ENCODE measurements at places on chromosomes 1 and 21.

DNA sequence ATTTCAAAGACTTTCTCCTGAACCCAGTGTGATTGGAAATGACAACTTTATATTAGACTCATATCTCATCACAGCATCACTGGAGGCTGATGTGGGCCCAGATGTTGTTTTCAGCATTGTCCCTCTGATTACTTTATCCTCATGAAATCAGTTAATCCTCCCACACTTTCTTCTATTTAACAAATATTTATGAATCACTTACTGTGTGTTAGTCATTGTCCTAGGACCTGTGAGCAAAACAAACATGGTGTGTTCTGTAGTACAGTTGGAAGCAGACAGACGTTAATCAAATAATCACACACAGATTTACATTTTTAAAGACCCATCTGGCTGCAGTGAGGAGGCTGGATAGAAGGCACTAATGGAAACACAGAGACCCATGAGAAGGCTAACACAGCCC, 383.7 kb downstream of the PRDM2 start:
- DNase-seq: no peak

GRCh38 chr1:208533746-208534598, 289.8 kb upstream of the PLXNA2 start:
- DNase-seq: no peak

DNA sequence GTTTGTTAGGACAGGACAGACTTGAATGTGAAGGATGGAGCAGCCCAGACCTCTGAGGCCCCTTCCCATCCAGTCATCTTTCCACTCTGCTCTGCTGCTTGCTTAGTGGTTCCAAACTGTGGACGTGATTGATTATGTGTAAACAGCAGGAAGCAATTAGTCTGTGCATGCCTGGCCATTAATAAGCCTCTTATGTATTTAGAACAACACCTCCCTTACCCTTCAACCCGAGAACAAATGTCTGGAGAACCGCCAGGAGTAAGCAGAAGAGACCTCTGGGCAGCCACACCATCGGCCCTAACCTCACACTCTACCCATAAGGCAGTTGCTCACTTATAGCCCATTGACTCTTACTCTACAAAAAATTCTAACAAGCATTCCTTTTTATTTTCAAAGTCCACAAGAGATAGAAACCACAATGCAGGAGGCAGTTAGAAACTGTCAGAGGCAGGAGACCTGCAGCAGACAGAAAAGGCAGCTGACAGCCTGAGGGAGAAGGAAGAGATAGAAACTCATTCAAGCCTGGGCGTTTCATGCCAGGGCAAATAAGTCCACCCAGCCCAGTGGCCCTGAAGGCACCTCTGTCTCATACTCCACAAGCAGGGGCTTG, 5.8 kb upstream of the EPHA8 start:
- DNase-seq: no peak

DNA sequence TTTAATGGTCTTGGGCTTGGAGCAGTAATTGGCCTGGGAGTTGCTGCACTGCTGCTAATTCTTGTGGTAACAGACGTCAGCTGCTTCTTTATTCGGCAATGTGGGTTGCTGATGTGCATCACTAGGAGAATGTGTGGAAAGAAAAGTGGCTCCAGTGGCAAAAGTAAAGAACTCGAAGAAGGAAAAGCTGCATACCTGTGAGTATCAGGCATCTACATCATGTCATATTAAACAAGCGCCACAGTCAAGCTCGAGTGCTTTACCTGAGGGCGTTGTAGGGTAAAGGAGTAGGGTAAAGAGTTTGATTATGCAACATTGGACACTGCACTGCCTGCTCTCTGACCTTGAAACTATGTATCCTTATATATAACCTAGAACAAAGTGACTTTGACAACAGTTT, 510.6 kb downstream of the NCAM2 start:
- no peak for DNase-seq

GRCh38 chr1:6170742-6171201, 9.3 kb downstream of the CHD5 start:
- no peak for DNase-seq

DNA sequence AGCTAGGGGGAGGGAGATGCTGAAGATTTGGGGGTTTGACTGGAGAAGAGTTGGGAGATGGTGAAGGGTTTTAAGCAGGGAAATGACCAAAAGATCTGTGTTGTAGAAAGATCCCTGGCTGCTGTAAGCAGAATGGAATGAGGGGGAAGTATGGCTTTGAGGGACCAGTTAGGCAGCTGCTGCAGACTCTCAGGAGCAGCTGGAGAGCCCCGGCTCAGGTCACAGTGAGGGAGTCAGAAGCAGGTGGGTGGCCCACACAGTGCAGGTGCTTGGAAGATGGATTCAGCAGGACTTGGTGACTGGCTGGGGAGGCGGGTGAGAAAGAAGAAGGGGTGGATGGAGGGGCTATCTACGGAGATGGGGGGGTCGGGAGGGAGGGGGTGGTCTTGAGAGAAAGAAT, 35.7 kb downstream of the EDN2 start:
- no peak for DNase-seq

DNA sequence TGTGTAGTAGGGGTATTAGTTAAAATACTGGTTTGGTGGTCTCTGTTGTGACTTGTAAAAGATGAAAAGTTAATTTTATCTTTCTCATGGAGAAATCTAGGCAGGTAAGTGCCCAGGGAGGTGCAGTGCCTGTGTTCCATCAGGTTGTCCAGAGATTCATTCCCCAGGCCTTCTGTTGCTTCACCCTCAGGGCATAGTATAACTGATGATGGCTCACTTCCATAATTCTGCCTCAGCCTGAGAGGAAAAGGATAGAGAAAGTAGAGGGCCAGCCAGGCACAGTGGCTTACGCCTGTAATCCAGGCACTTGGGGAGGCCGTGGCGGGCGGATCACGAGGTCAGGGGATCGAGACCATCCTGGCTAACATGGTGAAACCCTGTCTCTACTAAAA, 153.9 kb downstream of the FMN2 start:
- no peak for DNase-seq

DNA sequence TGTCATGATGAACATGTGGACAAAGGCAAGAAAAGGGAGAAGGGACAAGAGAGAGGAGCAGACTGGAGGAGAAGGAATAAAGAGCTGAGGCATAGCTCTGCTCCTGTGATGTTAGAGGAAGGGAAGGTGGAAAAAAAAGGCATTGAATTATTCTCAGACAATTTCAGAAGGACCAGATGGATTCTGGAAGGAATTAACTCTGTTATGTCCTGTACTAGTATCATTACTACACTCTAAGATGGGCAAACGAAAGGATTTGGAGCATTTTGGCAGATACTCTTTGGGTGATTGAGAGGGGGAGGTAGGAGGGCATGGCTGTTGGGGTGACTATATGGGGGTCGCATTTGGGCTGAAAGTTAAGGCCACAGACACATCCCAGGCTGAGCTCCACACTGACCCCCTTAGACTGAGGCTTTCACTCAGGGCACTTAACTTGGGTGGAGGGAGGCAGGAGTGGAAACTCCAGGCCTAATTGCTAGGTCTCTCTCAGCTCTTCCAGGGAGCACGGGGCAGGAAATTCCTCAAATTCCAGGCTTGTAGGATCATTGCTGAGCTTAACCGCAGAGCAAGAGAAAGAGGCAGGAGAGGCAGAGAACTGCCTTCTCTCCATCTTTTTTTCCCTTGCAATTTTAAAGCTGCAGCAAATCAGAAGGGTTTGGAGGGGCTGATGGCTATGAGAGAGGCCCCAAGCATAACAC, 25.9 kb downstream of the KIRREL1 start:
- DNase-seq: no peak

DNA sequence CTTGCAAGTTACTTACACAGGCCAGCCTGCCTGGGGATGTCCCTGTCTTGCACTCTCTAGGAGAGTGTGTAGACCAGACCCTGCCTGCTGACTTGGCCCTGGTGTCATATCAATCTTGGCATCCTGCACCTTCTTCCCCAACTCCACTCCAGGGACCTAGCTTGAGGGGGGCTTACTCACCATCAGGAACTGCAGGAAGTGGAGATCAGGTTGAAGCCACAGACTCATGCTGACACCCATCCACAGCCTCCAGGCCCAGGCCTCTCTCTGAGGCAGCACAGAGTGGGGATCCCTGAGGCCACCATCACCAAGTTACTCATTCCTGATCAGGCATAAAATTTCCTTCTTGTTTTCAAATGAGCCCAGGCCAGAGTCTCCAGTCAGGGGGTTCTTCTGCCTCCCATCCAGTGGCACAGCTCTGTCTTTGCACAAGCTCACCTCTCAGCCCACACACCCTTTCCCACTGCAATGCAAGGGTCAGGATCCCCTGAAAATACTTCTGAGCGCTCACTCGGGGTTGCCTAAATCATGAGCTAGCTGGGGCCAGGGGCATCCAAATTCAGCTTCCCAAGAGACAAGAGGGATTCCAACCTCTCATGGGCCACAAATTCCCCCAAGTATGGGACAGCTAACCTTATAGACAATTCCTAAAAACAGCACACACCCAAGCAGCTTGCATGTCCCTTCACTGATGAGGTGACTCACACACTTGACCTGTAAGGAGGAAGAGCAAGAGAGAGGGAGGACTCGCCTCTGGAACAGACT, 33.5 kb downstream of the CSMD2 start:
- DNase-seq: no peak

DNA sequence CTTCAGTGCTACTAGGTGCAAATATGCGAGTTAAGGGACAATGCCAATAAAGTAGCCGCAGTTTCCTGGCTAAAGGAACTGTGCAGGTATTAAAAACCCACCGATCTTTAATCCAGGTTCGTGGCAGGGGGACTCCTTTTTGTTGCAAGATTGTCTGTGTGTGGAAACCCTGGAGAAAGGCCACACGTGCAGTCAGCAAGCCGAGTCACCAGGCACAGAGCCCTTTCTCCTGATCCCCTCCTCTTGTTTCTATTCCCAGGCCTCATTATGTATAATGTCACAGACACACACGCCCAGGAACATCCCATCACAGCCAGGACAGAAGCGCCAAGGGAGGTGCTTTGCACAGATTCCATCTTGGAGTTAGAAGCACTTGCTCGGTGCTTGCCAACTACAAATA, 528.9 kb downstream of the KIF26B start:
- DNase-seq: no peak

DNA sequence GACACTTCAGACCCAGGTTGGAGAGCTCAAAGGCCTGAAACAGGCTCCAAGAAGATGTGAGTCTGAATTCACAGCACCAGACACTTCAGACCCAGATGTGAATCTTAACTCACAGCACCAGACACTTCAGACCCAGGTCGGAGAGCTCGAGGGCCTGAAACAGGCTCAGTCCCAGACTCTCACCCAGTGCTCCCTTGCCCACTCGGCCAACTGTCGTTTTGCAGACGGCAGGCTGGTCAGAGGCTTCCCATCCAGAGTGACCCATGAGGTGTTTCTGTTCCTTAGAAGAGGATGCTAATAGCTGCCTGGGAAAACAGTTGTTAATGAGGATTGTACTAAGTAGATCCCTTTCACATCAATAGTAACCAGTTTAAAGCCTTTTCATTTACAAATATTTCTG, 88.4 kb downstream of the ADARB1 start:
- no peak for DNase-seq

- DNase-seq: no peak
Measured at GRCh38 chr1:209661071-209661470, 8.8 kb upstream of the LAMB3 start.

DNA sequence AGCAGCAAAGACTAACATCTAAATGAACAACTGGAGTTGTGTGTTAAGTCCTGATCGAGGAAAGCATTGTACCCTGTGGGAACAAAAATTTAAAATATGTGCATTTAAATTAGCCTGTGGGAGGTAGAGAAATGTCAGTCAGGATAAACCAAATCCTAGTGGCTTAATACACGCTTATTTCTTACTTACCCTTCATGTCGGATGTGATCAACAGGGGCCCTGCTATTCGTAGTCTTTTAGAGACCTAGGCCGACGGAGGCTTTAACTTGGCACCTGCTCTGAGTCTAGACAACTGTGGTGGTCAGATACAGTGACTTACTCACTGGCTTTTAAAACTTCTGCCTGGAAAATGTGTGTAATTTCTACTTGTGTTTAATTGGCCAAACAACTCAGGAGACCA, 10.2 kb downstream of the GSTM3 start:
- no peak for DNase-seq

- no peak for DNase-seq
Measured at GRCh38 chr1:162697140-162697895, 65.1 kb downstream of the DDR2 start.

- DNase-seq: no peak
Measured at GRCh38 chr21:18161841-18162240, 82.8 kb upstream of the CHODL start.

- DNase-seq: no peak
Measured at GRCh38 chr1:228265167-228265566, 57.3 kb downstream of the OBSCN start.

GRCh38 chr1:203251466-203251865, 22.0 kb upstream of the CHIT1 start:
- no peak for DNase-seq

DNA sequence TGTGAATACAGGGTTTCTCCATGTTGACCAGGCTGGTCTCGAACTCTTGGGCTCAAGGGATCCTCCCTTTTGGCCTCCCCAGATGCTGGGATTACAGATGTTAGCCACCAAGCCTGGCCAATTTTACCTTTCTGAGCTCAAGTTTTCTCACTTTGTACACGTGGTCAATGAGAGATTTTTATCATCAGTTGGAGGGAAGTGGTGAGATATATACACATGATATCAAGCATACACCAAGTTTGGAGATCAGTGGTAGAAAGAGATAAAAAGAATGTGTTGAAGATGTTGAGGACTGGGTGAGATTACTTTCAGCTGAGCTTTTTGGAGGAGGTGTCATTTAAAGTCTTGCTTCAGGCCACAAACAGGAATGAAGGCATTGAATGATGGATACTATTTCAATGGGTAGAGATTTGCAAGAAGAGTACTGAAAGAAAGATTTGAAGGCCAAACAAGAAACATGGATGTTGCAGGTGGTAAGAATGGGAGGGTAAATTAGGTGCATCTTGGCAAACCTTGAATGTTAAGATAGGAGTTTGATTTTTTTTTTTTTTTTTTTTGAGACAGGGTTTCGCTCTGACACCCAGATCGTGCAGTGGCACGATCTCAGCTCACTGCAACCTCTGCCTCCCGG, 3.0 kb upstream of the SESN2 start:
- DNase-seq: peak; percentile 79

DNA sequence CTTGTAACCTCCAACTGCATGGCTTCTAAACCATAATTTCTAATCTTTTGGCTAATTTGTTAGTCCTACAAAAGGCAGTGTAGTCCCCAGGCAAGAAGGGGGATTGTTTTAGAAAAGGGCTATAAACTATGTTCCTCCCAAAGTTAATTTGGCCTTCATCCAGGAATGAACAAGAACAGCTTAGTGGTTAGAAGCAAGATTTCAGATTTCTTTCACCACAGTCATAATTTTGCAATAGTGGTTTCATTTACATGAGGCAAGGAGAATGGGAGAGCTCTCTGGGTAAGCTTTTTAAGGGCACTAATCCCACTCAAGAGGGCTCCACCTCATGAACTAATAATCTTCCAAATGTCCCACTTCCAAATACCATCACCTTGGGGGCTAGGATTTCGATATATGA, 1353.9 kb downstream of the NCAM2 start:
- DNase-seq: no peak

- DNase-seq: peak; percentile 68
Measured at GRCh38 chr1:158931055-158931737, at the start of gene PYHIN1. Gene PYHIN1 (plus strand): TSS chr1:158931552. CDS start chr1:158936911, 5,359 bp downstream.

GRCh38 chr1:173914366-173914871, 2.7 kb downstream of the SERPINC1 start:
- peak; percentile 38 for DNase-seq

GRCh38 chr1:167467126-167467710, 51.1 kb downstream of the CD247 start:
- DNase-seq: no peak
